Right atrium auricular region (tissue), 2 donors: ENCODE measurements at places on chromosomes 11 and 22. TPM values are rescaled to one million over a fixed set of nuclear protein-coding genes. Genes with fewer than 3 reads are reported as not detected.
A peak's percentile ranks its signal among the peaks of the same experiment; 100 is the strongest.

- DNase-seq: no peak
These were observed 27.9 kb downstream of the GRAP2 start for GRCh38 chr22:39928536-39929520.

- no peak for DNase-seq
These were observed 207.9 kb downstream of the DYNC2H1 start for GRCh38 chr11:103317118-103317517.

- no peak for DNase-seq
These were observed 8.3 kb downstream of the TSPO start for GRCh38 chr22:43159484-43160178.

GRCh38 chr22:45891471-45891995 is 85.4 kb downstream of the WNT7B start:
- DNase-seq: no peak

DNA sequence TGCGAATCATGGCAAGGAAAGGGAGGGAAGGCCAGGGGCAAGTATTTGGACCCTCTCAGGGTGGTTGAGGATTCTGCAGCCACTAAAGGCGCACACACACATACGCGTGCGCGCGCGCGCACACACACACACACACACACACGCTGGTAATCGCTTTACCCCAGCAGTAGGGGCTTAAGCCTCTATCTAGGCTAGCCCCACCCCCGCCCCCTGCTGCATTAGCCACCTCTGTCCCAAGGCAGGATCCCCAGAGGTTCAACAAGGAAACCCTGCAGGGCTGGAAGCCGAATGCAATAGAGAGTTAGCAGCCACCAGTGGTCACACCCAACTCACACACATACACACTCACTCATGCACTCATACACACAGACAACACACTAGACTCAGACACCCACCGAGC is 28.6 kb upstream of the ELFN2 start:
- no peak for DNase-seq

DNA sequence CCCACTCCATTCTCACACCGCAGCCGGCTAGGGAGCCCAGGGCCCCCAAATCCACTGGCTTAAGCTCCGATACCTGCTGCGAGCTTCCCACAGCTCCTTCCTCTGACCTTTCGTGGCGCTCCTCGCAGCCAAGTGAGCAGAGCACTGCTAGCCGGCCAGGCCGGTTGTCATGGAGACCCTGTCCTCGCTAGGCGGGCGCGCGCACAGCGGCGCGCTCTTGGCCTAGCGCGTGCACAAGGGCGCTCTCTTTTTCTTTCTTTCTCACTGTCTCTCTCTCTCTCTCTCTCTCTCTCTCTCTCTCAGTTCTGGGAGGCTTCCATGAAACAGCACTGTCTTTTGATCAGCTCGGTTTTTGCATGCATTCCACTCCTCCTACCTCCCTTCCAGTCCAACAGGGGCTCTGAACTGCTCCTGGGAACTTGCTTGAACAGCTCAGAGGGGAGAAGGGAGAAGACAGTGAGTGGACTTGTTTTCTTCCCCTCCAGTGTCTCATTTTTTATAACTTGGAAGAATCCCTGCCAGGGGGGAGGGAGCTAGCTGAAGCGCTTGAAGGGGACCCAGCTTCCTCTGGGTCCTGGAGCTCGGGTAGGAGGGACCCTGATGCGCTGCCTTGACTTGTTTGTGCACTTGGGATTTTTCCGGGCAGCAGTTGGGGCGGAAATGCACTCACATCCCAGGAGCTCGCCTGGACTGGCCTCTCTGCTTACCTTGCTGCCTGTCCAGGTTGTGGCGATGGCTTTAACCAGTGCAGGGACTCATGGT is 100.3 kb upstream of the AKIP1 start:
- DNase-seq: peak; percentile 85

- DNase-seq: peak; percentile 69
These were observed 642 bp upstream of the PIK3C2A start for GRCh38 chr11:17208257-17208999.

GRCh38 chr11:70296681-70297080 is 26.2 kb downstream of the PPFIA1 start:
- DNase-seq: no peak

GRCh38 chr11:112637076-112637475 is 324.1 kb upstream of the NCAM1 start:
- DNase-seq: no peak

DNA sequence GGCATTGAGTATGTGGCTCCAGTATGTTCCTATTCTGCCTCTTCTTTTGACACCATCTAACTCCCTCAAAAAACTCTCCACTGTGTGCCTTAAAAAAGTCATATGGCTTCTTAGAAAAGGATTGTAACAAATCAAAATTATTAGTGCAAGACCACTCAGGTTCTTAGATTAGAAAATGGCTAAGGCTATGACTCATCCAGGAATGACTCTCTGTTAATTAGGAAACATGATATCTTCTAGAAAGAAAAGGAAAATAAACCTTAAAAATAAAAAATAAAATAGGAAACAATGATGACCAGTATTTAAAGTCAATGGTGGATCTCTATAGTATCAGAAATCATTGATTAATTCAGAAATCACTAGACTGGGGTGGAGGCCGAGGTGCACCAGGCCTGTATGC is 21.7 kb downstream of the SLC25A17 start:
- no peak for DNase-seq

DNA sequence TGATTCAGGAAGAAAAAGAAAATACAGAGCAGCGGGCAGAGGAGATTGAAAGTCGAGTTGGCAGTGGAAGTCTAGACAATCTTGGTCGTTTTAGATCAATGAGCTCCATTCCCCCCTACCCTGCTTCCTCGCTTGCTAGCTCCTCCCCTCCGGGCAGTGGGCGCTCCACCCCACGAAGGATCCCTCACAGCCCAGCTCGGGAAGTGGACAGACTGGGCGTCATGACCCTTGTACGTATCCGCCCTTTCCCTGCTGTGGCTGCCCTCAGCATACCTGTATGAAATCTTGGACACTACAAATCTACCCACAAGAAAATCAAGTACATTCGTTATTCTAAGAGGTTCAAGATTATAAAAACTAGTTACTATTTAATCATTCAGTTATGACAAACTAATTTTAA is 50.1 kb upstream of the CTTN start:
- DNase-seq: no peak

DNA sequence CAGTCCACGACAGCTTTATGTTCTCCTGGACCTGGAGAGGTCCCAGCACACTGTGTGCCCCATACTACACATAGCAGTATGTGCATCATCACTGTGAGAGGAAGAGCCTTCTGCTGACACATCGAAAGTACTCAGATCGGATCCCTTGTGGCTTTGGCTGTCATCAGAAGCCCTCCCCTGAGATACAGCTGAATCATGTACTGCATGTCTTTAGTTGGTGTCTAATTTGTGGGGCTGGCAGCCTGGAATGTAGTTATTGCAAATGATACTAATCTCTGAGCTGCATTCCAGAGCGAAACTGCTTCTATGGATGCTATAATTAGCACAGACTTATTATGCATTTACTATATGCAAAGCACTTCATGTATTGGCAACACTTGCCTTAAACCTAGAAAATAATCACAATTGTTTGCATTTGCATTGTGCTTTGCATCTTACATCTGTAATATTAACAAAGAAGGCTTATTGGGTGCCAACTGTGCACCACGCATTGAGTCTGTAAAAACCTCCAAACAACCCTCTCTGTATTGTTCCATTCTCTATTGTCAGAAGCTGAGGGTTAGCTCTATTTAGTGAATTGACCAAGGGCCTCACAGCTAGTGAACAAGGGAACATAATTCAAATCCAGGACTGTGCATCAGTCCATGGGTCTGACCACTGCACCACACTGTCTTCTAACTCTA is 89.2 kb upstream of the CRTAM start:
- peak; percentile 64 for DNase-seq

GRCh38 chr22:42893371-42894150 is 36.5 kb upstream of the ARFGAP3 start:
- no peak for DNase-seq

- peak; percentile 78 for DNase-seq
These were observed 36.2 kb downstream of the TBC1D22A start for GRCh38 chr22:46798366-46799350.

GRCh38 chr11:117513666-117514065 is 186.0 kb downstream of the CEP164 start:
- DNase-seq: no peak

DNA sequence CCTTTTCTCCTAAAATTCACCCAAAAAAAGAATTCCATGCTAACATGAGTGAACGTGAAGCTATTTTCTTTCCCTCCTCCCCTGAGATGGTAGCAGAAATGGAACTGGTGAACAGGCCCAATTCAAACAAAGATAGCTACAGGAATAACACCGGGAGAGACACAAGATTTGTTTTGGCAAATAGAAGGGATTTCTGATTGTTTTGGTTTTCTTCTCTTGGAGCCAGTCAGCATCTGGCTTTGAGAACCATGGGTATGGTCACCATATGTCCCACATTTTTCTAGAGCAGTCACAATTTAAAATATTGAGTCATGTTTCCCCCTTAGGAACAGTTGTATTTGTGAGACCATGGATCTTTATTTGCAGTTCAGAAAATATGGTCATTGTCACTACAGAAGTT is 214.1 kb downstream of the FAM76B start:
- no peak for DNase-seq

- DNase-seq: no peak
These were observed 35.0 kb downstream of the GUCY1A2 start for GRCh38 chr11:106983261-106983660.

- peak; percentile 100 for DNase-seq
These were observed 561 bp upstream of the PCF11 start for GRCh38 chr11:83156144-83156995.

DNA sequence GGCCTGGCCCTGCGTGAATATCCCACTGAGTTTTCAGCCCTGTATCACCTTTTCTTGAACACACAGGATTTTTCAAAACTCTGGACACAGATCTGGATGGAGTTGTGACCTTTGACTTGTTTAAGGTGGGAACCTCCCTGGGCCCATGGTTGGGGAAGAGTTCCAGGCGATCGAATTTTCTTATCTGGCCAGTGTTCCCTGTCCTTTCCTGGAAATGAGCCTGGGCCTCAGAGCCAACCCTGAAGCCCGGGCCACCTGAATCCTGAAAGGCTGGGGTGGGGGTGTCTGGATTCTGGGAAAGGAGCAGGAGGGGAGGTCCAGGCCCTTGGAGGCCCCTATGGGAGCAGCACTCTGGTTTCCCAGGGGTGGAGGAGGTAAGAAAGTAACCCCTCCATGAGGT is 29.0 kb downstream of the CAPN1 start:
- DNase-seq: no peak

DNA sequence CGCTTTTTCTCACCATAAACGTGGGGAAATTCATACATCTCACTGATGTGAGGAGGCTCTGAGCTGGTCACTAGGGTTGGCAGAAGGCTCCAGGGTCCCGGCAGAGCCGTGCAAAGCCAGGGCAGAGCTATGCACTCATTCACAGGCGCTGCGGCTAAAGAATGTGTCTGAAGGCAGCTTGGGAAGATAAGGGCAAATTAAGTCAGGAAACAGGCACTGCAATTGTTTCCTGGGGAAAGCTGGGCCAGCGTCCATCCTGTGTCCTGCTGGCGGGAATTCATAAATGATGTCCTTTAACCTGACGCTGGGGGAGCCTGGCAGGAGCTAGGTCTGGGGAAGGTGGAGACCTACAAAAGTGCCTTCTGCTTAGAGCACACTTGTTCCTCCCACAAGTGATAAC is 27.6 kb downstream of the PKNOX2 start:
- no peak for DNase-seq

DNA sequence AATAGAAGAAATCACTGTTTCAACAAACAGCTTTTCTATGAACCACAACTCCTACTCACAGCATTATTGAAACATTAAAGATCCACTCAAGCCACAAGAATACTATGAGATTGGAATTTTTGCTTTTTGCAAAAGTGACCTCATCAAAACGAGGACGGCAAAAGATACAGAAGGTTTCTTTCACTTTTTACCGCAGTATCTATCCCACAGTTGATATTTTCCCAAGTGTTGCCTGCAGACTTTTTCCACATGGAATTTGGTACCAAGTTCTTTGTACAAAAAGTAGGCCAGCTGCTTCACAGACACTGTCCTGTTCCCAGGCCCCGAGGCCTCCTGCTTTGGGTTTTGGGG is 204.0 kb downstream of the TBC1D22A start:
- DNase-seq: no peak

DNA sequence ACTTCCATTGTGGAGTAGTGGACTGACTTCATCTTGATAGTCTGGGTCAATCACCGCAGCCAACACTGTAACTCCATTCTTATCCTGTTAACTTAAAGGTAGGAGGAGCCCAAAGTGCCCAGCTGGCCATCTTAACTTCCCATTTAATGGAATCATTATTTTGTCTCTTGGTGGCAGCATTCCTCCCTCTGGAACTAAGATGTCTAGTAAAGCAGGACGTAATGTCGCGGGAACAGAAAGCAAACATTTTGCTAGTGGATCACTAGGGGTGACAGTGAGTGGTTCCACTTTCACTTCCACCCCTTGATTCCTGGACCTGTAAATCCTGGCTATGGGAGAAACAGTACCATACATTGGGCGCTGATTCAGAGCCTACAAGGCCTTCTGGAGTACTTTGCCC is 71.4 kb downstream of the GAB4 start:
- no peak for DNase-seq

DNA sequence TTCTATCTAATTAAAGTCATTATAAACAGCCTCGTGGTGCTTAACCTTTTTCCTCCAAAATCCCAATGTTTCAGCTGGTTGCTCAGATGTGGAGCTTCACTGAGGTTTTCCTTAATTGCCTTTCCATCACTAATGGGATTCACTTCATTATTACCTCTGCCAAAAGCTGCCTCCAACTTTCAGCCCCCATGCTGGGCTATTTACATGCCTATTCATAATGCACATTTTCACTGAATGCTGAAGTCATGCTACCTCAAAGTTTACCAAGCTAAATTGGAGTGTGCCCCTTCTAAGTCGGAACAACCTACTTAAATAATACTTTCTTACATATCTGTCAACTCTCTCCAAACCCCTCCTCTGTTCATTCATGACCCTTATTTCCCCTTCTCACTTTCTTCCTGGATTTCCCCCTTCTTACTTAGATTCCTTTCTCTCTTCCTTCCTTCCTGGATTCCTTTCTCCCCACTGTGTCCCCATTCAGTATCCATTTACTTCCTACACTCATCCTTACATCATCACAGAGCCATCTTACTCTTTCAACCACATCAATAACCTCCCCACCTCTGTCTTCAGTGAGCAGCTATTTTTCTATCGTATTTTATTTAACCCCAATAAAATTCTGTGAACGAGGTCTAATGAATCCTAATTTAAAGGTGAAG is 887.3 kb upstream of the TENM4 start:
- no peak for DNase-seq

GRCh38 chr11:64553554-64554201 is 37.3 kb upstream of the SLC22A12 start:
- DNase-seq: peak; percentile 68

Gene OR8G1
- total RNA-seq: not detected

Gene KCNJ11
- total RNA-seq: 19.5 TPM

Gene MRGPRF
- 10.8 TPM for total RNA-seq

Gene FXYD6
- 28.6 TPM for total RNA-seq

Gene TYR
- total RNA-seq: not detected

Gene OR8H2
- total RNA-seq: not detected

Gene CFAP300
- total RNA-seq: 1.8 TPM

Gene RFPL2
- total RNA-seq: not detected

Gene MMP13
- not detected for total RNA-seq

Gene RBMXL2
- not detected for total RNA-seq

Gene CARD10
- 4.2 TPM for total RNA-seq

Gene ABCG4
- total RNA-seq: 1.4 TPM

Gene ANO9
- 0.75 TPM for total RNA-seq

Gene CSF2RB
- total RNA-seq: 4.2 TPM
